ENCODE measurements at places on chromosomes 12 and 14. TPM values are rescaled to one million over a fixed set of nuclear protein-coding genes. Genes with fewer than 3 reads are reported as not detected.

- H3K4me1 ChIP-seq, result peaks cover 11% of the 10 kb centered on the region
- H3K27me3 ChIP-seq, result peaks cover 12% of the 10 kb centered on the region
- H3K36me3 ChIP-seq, result no peaks in the 10 kb centered on the region
- no peak overlapping the region for H3K27ac ChIP-seq
Measured at GRCh38 chr14:34172550-34173368, 221.9 kb upstream of the EGLN3 start.

CCDC38 gene
- total RNA-seq, result not detected

DNA sequence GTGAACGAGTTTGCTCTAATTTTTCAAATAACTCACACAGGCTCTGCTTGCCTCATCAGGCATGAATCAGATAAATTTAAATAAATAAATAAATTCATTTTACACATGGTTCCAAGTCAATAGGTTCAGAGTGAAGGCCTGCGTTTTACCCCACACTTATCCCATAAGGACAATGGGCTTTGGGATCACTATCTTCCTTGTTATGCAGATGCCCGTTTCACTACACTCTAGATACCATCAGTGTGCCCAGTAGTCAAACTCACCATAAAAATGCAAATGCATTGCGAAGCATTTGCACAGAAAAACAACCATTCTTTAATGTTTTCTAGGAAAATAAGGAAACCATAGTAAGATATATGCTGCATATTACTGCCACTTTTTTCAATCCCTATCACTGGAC lies 155.9 kb upstream of the CCDC196 start:
- H3K4me3 ChIP-seq, result no peak overlapping the region
- DNase-seq, result no peak
- peaks cover 6% of the 10 kb centered on the region for H3K27me3 ChIP-seq

AEBP2 gene
- total RNA-seq, result 36.0 TPM

DNA sequence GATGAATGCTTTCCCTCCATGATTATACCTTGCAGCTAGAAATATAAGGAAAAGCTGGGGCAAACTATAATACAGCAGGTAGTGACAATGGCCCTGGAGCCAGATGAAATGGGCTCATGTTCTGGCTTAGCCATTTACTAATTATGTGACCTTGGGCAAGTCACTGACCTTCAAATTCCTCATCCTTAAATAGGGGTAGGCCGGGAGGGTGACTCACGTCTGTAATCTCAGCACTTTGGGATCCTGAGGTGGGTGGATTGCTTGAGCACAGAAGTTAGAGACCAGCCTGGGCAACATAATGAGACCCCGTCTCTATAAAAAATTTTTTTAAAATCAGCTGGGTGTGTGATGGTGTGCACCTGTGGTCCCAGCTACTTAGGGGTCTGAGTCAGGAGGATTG lies 155.4 kb downstream of the C12orf75 start:
- no peaks in the 10 kb centered on the region for H3K27me3 ChIP-seq
- peaks cover 4% of the 10 kb centered on the region for H3K36me3 ChIP-seq
- DNase-seq, result no peak
- no peak overlapping the region for H3K27ac ChIP-seq
- H3K4me3 ChIP-seq, result no peak overlapping the region
- H3K4me1 ChIP-seq, result peaks cover 50% of the 10 kb centered on the region

DNA sequence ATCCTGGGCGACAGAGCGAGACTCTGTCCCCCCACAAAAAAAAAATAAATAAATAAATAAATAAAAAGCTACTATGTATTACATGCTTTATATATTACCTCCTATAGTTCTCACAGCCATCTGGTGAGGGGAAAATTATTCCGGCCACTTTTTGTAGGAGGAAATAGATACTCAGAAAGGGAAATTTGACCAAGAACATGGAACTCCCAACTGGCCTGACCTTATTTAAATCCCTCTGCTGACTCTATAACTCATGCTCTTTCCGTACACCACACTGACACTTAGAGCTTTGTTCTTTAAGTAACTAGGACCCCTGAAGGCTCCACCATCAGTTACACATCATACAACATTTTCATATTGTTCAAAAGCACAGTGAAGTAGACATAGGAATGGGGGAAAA lies 2.2 kb upstream of the MMP19 start:
- no peak overlapping the region for H3K4me3 ChIP-seq
- DNase-seq, result no peak
- no peak overlapping the region for H3K27ac ChIP-seq

GRCh38 chr14:101134851-101135433 lies 231.4 kb upstream of the RTL1 start:
- H3K36me3 ChIP-seq, result no peaks in the 10 kb centered on the region
- DNase-seq, result no peak
- no peak overlapping the region for H3K27ac ChIP-seq
- peaks cover 9% of the 10 kb centered on the region for H3K27me3 ChIP-seq
- no peak overlapping the region for H3K4me3 ChIP-seq

TGFB3 gene
- total RNA-seq, result 200 TPM

- peaks cover 3% of the 10 kb centered on the region for H3K36me3 ChIP-seq
- DNase-seq, result peak; percentile 79
- no peaks in the 10 kb centered on the region for H3K4me1 ChIP-seq
- no peak overlapping the region for H3K4me3 ChIP-seq
Measured at GRCh38 chr14:64775081-64775777, 71.0 kb downstream of the PLEKHG3 start.

- no peaks in the 10 kb centered on the region for H3K27me3 ChIP-seq
- no peak for DNase-seq
- H3K36me3 ChIP-seq, result no peaks in the 10 kb centered on the region
- H3K27ac ChIP-seq, result no peak overlapping the region
Measured at GRCh38 chr12:87467936-87468335, 561.3 kb downstream of the C12orf50 start.

DCN gene
- total RNA-seq, result 2,473 TPM

DNA sequence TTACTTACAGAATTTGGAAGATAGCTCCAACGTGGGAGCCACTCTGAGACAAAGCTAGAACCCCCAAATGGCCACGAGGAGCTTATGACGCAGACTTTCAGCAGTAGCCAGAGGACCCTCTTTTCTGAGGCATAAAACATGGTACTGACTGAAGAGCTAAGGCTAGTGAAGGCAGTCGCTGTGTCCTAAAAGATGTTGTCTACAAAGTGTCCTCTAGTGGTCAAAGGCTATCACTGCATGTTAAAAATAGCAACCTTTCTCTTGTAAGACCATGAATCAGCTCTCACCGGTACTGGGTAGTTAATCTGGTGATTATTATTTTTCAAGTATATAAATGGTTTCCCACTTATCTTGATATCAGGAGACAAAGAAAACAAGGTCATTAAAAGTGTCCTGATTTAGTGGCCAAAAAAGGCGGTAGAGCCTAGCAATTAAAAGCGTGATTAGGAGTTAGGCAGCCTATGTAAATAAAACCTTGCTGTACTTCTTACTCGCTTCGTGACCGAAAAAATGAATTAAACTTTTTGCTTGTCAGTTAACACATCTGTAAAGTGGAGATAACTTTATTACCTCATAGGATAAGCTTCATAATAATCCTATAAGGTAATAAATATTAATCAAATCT lies 47.0 kb upstream of the LGR5 start:
- no peaks in the 10 kb centered on the region for H3K36me3 ChIP-seq
- no peak for DNase-seq

DNA sequence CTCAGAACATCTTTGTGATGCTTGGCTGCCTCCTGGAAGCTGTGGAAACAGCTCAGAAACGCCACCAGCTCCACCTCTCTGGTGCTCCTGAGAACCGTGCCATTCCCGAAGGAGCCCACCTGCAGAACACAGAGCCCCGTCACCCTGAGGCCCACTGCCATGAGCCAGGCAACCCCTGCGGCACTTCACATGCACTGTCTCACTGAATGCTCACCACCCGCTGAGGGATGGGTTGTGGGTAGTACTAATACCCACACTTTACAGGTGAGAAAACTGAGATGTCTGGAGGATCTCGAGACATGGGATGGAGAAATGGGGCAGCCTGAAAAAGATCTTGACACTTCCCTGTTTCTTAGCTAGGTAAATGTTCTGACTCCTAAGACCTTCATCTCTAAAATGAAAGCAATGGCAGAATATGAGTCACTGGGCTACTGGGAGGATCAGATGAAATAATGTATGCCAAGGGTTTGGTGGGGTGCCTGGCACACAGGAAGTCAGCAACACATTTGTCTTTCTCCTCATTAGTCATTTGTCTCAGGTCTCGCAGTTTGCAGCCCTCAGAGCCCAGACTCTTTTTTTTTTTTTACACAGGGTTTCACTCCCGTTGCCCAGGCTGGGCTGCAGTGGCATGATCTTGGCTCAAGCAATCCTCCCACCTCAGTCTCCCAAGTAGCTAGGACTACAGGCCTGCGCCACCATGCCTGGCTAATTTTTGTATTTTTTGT lies 5.3 kb downstream of the OASL start:
- peak overlapping the region; percentile 45 for H3K27ac ChIP-seq
- H3K36me3 ChIP-seq, result no peaks in the 10 kb centered on the region
- peaks cover 19% of the 10 kb centered on the region for H3K4me1 ChIP-seq
- no peak for DNase-seq

- no peak overlapping the region for H3K27ac ChIP-seq
- H3K27me3 ChIP-seq, result no peaks in the 10 kb centered on the region
- H3K4me1 ChIP-seq, result peaks cover 18% of the 10 kb centered on the region
Measured at GRCh38 chr14:22420598-22421186, 168.3 kb downstream of the DAD1 start.

DNA sequence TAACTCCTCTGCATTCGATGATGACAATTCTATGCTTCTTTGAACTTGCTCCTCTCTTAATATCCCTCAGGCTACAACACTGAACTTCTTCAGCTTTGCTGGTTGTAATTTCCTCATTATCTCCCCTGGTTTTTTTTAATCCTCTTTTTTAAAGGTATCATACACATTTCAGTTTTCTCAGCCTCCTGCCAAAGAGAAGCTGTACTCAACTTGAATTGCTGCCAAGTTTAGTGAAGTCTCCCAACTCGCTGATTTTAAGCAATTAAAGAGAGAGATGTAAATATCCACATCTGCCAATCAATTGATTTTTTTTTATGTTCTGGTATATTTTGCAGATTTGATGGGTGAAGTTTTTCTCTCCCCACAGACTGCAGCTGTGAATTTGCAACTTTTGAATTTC lies 817.8 kb downstream of the GALC start:
- no peak for DNase-seq
- H3K36me3 ChIP-seq, result no peaks in the 10 kb centered on the region
- H3K4me1 ChIP-seq, result no peaks in the 10 kb centered on the region
- H3K4me3 ChIP-seq, result no peak overlapping the region

DNA sequence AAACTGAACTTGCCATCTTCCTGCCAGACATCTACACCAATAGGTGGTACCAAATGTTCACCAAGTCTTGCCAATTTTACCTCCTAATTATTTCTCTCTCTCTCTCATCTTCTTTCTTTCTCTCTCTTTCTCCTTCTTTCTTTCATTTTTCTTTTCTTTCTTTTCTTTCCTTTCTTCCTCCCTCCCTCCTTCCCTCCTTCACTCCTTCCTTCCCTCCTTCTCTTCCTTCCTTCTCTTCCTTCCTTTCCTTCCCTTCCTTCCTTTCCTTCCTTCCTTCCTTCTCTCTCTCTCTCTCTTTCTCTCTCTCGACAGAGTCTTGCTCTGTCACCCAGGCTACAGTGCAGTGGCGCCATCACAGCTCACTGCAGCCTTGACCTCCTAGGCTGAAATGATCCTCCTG lies 55.4 kb upstream of the PSMA6 start:
- no peak overlapping the region for H3K4me3 ChIP-seq
- no peak for DNase-seq
- no peaks in the 10 kb centered on the region for H3K27me3 ChIP-seq
- no peak overlapping the region for H3K27ac ChIP-seq
- H3K36me3 ChIP-seq, result peaks cover 8% of the 10 kb centered on the region

GRCh38 chr14:64755781-64756221 lies 51.6 kb downstream of the PLEKHG3 start:
- no peak for DNase-seq
- no peaks in the 10 kb centered on the region for H3K36me3 ChIP-seq
- H3K27me3 ChIP-seq, result no peaks in the 10 kb centered on the region

DNA sequence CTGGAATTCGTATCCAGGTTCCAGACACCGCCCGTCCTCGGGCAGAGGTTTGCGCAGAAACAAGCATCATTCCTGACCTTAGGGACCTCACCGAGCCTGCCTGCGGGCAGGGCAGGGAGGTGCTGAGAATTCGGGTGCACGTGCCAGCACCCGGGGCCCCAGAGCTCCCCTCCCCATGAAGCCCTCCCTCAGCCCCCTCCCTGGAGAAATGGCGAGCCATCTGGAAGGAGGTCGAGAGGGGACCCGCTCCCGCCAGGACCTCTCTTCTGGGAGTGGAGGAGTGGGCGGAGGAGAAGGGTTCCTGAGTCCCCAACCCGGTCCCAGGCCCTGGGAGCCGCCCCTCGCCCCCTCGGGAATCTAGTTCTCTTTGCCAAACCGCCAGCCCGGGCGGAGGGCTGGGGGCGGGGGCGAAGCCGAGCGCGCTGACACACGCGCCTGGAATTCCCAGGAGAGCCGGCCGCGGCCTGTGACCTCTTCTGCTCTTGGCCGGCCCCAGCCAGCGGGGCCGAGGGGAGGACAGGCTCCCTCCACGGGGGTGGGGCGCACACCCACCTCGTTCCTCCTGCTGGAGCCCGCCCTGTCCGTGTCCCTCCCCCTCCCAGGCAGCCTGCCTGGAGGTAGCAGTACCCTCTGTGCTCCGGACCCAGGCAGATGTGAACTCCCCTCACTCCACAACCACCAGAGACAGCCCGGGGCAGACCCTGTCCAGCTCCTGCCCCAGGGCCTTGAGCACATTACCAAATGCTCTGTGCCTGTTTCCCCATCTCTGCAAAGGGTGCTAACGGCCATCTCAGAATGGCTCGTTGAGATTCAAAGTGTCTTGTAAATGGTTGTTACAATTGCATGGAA lies 23.0 kb upstream of the GPR132 start:
- DNase-seq, result peak; percentile 89
- H3K36me3 ChIP-seq, result no peaks in the 10 kb centered on the region
- H3K4me1 ChIP-seq, result peaks cover 46% of the 10 kb centered on the region
- H3K27ac ChIP-seq, result peak overlapping the region; percentile 76
- peak overlapping the region; percentile 65 for H3K4me3 ChIP-seq

RIC8B gene
- total RNA-seq, result 14.2 TPM

CIROP gene
- total RNA-seq, result not detected

MYO1H gene
- not detected for total RNA-seq

- H3K27me3 ChIP-seq, result no peaks in the 10 kb centered on the region
- no peaks in the 10 kb centered on the region for H3K36me3 ChIP-seq
- no peak overlapping the region for H3K4me3 ChIP-seq
- H3K4me1 ChIP-seq, result peaks cover 14% of the 10 kb centered on the region
Measured at GRCh38 chr14:84375235-84375634, 1154.7 kb upstream of the FLRT2 start.

Data from chondrocyte (in vitro differentiated cells).